ENCODE measurements at places on chromosomes 16 and 17.

GRCh38 chr17:78852709-78853121 is 12.1 kb upstream of the USP36 start:
- DNase-seq: no peak

- no peak for DNase-seq
Measured at GRCh38 chr17:71055128-71055527, 885.8 kb downstream of the KCNJ2 start.

- DNase-seq: no peak
Measured at GRCh38 chr17:65588181-65588808, 26.8 kb upstream of the AXIN2 start.

DNA sequence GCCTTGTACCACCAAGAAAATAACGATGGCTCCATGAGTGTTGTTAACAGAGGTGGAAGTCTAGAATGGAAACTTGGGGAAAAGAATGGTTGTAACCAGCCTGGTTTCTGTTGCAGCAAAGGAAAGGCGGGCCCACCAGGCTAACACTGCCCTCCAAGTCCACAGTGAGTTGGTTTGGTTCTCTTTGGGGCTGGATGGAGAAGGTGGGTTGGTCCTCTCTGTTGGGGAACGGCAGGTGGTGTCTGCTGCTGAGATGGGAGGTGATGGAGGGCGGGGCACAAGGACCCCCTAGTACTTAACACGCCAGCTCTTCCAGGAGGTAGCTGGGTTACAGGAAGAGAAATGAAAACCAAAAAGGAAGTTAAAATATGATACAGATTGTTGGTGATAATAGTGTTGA is 76.6 kb upstream of the PLCG2 start:
- no peak for DNase-seq

DNA sequence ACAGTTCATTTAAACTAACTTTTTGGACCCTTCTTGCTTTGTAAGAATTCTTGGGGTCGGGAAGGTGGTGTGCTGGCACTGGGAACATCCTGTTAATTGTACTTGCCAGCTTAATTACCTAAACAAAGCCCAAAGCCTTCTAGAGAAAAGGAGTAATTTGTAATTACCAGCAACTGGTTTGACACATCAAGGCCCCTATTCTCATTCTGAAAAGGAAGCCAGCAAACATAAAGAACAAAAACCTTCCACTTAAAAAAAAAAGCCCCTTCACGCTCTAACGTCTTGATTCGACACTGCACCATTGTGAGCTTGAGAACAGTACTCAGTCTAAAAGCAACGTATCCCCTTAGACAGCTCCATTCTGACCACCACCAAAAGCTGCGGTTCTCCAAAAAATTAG is 74.7 kb upstream of the RPH3AL start:
- no peak for DNase-seq

- DNase-seq: no peak
Measured at GRCh38 chr17:71985111-71986039, 135.4 kb upstream of the SOX9 start.

- no peak for DNase-seq
Measured at GRCh38 chr17:69388822-69389442, 25.6 kb upstream of the MAP2K6 start.

DNA sequence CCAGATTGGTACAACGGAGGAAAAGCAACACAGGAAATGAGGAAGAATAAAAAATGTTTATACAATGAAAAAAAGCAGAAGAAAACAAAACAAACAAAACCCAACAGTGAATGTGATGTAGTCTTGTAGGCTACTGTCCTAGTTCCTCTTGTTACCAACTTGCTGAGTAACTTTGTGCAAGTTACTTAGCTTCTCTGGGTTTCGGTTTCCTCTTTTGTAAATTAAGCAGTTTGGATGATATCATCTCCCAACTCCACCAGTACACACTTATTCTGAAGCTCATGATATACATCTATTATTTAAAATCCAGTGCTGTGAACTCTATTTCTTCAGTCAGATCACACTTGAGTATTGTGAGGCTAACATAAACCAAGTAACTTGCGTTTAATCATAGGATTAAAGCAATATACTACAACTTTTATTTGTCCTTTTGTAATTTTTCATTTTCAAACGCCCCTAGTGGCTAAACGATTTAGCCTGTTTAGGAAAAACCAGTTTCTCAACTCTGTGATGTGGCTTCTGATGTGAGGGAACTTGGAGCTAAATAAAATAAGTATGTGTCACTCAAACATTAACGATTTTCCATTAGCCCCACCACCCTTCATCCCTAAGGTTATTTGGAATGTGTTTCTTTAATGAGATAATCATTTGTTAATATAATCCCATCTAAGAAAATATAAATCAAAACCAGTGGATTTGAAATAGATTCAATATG is 1.4 kb upstream of the UNK start:
- no peak for DNase-seq

DNA sequence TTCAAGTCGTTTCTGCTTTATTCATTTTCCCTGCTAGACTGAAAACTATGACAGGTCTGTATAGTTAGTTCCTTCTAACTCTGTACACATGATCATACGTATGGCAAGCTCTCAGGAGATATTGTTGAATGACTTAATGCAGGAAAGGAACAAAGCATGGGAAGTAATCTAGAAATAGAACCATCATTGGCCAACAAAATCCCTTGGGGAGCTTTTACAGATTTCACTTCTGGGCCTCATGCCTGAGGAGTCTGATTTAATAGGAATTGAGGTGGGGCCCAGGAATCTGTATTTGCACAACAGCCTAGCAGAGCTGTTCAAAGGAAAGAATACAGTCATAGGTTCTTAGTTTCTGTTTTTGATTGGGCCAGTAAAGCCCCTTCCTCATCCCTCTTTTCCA is 229.2 kb downstream of the MAP2K6 start:
- no peak for DNase-seq
